Brain pericyte (primary cell): ENCODE measurements at places on chromosomes 3 and 15.

- no peak for DNase-seq
These were observed 30.8 kb upstream of the SLC25A36 start for GRCh38 chr3:140910860-140911259.

GRCh38 chr3:157268026-157268425 is 108.1 kb upstream of the CCNL1 start:
- DNase-seq: no peak

GRCh38 chr15:76196269-76197231 is 114.7 kb downstream of the ETFA start:
- DNase-seq: no peak

- DNase-seq: no peak
These were observed 259.3 kb downstream of the PLCL2 start for GRCh38 chr3:17143893-17144664.

- no peak for DNase-seq
These were observed 789.8 kb downstream of the ROBO1 start for GRCh38 chr3:78978037-78978436.

DNA sequence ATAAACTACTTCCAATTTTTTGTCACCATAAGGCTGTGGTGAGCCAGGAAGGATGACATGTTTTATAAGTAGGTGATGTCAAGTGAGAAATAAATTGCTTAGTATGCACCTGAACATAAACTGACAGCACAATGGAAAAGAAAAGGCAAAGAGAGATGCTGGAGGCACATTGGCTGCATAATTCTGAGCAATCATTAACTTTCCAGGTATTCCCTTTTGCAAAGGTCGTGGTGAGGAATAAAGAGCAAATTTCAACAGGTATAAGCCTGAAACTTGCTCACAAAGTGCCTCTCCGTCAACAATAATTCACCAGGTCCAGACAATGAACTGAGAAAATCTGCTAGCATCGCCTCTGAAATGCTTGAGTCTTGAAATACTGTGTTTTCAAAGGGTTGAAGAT is 48.2 kb downstream of the ITGB5 start:
- DNase-seq: no peak

DNA sequence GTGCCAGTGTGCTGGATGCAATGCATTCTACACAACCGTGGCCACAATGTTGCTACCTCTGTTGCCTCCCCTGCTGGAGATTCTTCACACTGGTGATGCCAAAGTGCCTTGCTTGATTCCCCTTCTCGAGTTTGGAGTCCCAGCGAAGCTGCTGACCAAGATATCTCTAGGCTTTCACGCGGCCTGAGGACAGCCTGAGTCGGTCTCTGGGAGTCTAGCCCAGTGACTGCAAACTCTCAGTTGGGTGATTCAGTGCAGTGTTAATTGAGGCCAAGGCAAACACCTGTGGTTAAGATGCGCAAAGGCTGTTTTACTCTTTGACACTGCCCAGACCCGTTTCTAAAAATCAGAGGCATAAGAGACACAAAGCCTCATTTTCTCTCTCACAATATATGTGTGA is 434.4 kb downstream of the NR2F2 start:
- no peak for DNase-seq

GRCh38 chr15:25863111-25863967 is at the start of gene ATP10A:
ATP10A (minus strand) TSS chr15:25863327; CDS start chr15:25863096, 231 bp downstream.
- no peak for DNase-seq

GRCh38 chr3:65935724-65936123 is 103.0 kb downstream of the MAGI1 start:
- no peak for DNase-seq

DNA sequence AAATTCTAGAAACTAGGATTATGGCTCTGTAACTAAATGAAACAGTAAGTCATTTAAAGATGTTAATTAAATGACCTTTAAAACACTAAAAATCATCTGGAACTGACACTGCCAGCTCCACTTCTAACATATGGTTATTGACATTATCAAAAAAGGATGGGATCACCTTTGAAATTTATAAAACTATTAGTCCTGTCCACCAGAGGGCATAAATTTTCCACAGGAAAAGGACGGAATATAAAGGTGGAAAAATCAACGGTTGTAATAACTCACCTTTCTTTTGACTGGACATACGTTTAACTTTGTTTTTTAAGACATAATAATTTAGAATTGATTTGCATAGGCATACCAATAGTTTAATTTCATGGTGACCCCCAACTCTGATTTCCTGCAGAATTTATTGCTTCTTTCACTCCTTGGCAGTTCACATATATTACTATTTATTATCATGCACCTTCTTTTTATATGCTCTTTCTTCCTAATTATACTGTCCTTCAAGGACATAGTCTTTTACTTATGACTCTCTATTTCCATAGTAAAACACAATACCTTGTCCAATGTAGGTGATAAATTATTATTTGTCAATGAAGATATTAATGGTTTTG is 345.7 kb downstream of the CADM2 start:
- no peak for DNase-seq

GRCh38 chr3:128813097-128813496 is 66.3 kb upstream of the ACAD9 start:
- no peak for DNase-seq

DNA sequence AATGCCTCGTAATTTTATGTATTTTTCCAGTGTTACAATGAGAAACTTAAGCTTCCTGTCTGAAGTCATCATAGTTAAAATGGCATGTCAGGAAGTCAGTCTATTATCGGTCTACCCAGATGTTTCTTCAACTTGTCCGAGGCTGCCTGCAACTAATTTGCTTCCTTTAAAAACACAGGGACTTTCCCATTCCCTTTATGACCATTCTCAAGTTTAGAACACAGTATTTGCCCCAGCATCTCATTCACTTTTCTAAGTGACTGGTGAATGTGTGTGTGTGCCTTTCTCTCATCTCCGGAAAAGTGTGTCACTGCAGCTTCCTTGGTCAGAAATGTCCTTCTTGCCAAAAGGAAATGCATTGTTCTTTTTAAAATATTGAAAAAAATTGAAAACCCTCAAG is 466.6 kb downstream of the RAP2B start:
- DNase-seq: no peak

DNA sequence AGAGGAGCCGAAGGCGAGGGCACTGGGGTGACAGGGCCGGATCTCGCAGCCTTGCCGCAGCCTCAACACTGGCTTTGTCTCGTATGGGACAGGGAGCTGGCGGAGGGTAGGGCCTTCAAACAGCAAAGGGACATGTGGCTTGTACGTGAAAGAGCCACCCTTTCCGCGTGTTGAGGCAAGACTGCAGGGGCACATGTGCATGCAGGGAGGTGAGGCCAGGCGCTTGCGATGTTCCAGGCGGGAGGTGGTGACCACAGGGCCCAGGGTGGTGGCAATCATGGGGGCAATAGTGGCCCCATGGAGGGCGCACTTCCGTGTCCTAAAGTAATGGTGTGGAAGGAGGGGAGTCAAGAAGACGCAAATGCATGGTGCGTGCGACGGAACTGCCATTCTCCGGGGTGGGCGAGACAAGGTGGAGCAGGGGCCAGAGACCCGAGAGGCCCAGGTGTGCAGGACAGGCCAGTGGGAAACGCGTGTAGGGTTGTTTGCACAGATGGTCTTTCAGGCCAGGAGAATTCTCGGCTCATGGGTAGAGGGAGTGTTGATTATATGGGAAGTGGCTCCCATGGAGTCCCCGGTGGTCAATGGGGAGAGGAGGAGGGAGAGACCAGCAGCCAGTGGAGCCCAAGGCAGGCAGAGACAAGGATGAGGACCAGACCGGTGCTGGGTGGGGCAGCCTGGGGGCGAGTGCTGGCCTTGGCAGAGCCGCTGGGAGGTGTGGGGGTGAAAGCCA is 45.8 kb upstream of the PCSK6 start:
- no peak for DNase-seq

GRCh38 chr3:169634618-169635236 is 28.8 kb downstream of the MECOM start:
- DNase-seq: no peak
